ENCODE measurements at places on chromosomes 12 and 14. TPM values are rescaled to one million over a fixed set of nuclear protein-coding genes. Genes with fewer than 3 reads are reported as not detected.

DNA sequence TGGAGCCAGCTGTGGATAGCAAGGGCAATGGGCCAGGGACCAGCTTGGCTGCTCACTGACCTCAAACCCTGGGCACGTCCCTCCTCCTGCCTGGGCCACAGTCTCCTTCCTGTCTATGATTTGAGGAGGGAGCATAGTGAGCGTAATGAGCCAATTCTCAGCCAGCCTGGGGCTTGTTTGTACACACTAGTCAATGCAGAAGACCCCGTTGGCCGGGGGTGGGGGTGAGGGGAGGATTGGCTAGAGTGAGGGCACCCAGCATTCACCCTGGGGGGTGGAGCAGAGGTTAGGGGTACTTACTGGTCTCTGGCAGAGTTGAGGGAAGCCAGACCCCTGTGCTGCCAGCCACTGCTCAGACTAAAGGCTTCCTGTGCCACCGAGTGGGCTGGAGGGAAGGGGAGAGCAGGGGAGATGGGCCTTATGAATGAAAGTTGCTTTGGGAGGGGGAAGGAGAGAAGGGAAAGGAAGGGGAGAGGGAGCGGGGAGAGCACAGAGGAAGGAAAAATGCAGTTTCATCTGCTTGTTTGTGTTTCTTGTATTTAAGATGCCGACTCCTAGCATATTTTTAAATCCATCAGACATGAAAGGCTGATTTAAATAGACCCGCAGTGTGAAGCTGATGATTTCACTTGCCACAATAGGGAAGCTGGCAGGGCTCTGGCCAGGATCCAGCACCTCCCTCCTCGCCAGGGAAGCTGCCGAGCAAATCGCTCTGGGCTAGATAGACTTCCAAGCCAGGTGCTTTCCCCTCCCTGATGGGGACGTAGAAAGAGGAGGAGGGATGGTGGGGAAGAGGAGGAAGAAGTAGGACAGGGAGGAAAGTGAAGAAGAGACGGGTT is 114.0 kb downstream of the PRMT8 start:
- DNase-seq = no peak

The IL23A gene
- total RNA-seq = not detected

The ARHGEF40 gene
- 22.0 TPM for total RNA-seq

The NID2 gene
- 45.3 TPM for total RNA-seq

- DNase-seq = no peak
Measured at GRCh38 chr14:27845241-27845850, 921.2 kb upstream of the FOXG1 start.

DNA sequence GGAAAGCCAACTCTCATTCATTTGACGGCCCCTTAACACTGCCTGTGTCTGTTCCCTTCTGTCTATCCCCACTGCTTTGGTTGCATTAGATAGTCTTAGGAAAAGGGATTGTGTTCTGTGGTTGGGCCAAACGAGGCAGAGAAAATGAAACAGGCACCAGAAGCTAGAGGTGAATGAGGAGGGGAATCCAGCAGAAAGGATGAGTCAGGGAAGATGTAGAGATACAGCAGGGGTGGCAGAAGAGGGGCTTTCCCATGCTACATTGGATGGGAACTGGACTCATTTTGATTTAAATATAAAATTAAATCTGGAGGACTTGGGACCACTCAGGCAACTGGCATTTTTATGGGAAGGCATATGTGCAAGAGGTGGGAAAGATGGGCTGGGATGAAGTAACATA is 43.3 kb downstream of the OTOGL start:
- DNase-seq = no peak
